Upper lobe of right lung (tissue), 1 donor: ENCODE measurements at places on chromosomes 1 and 21. TPM values are rescaled to one million over a fixed set of nuclear protein-coding genes. Genes with fewer than 3 reads are reported as not detected.

DNA sequence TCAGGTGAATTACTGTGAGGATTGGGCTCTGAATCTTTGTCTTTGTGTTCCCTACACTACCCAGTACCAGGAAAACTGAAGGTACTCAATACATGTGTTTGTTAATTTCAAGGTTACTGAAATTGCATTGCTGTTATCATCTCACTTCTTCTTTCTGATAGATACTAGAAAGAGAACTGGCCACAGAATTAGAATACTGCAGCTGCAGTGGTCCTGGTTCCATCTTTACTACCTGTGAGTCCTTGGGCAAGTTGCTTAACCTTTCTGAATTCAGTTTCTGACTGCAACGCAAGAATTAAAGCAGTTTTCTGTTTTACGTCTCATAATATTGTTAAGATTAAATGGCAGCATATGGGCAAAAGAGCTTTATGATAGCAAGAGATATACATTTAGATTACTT, 263.5 kb downstream of the LMO4 start:
- no peak overlapping the region for H3K27ac ChIP-seq
- no peak overlapping the region for H3K4me3 ChIP-seq
- no peak for DNase-seq

DNA sequence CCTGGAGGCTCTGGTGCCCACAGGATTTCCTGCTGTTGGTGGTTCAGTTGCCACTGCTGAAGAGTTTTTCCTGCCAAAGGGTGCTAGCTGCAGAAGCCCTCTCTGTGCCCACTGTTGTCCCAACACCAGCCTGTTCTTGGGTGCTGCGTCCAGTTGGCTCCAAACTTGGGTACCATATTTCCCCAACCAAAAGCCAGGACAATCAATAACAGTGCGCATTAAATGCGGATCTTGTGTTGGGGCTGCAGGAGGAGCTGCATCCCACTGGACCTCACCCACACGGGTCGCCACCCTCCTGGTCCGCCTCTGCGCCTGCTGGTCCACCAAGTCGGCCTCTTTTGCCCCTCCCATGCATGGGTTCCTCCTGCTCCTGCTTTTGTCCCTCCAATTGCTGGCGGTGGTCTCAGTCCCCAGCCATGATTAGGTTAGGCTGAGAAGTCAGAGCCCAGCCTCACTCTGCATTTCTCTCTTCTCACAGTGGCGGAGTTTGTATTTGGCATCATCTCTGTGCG, 9.8 kb downstream of the ABCG1 start:
- peaks cover 13% of the 10 kb centered on the region for H3K36me3 ChIP-seq
- H3K27me3 ChIP-seq, result no peaks in the 10 kb centered on the region
- no peak overlapping the region for H3K27ac ChIP-seq
- peak; percentile 61 for DNase-seq

- no peak for DNase-seq
- no peaks in the 10 kb centered on the region for H3K4me1 ChIP-seq
- no peaks in the 10 kb centered on the region for H3K36me3 ChIP-seq
- no peak overlapping the region for H3K4me3 ChIP-seq
Measured at GRCh38 chr1:224259986-224260385, 70.0 kb downstream of the NVL start.

Gene AK4
- 4.6 TPM for total RNA-seq

- no peaks in the 10 kb centered on the region for H3K36me3 ChIP-seq
- no peak overlapping the region for H3K27ac ChIP-seq
- H3K4me3 ChIP-seq, result no peak overlapping the region
- no peaks in the 10 kb centered on the region for H3K4me1 ChIP-seq
- DNase-seq, result no peak
- no peaks in the 10 kb centered on the region for H3K27me3 ChIP-seq
Measured at GRCh38 chr1:169196581-169196980, 90.1 kb downstream of the ATP1B1 start.

GRCh38 chr1:82978461-82979324, 1020.2 kb downstream of the TTLL7 start:
- no peaks in the 10 kb centered on the region for H3K36me3 ChIP-seq
- H3K4me1 ChIP-seq, result no peaks in the 10 kb centered on the region
- no peak overlapping the region for H3K27ac ChIP-seq
- DNase-seq, result no peak
- no peaks in the 10 kb centered on the region for H3K27me3 ChIP-seq
- H3K4me3 ChIP-seq, result no peak overlapping the region

- DNase-seq, result no peak
- H3K4me3 ChIP-seq, result no peak overlapping the region
- H3K4me1 ChIP-seq, result no peaks in the 10 kb centered on the region
- no peaks in the 10 kb centered on the region for H3K36me3 ChIP-seq
- no peak overlapping the region for H3K27ac ChIP-seq
- H3K27me3 ChIP-seq, result no peaks in the 10 kb centered on the region
Measured at GRCh38 chr1:185595835-185596667, 138.1 kb upstream of the HMCN1 start.

Gene CYP4A11
- not detected for total RNA-seq

- peaks cover 81% of the 10 kb centered on the region for H3K27me3 ChIP-seq
- H3K4me1 ChIP-seq, result peaks cover 26% of the 10 kb centered on the region
- no peaks in the 10 kb centered on the region for H3K36me3 ChIP-seq
- no peak for DNase-seq
Measured at GRCh38 chr1:156860628-156861423, at the start of gene NTRK1. TSS of gene NTRK1 (plus strand) at chr1:156860865. CDS start at chr1:156860935, 70 bp downstream.

GRCh38 chr1:187871177-187871845, 1042.6 kb downstream of the PLA2G4A start:
- H3K36me3 ChIP-seq, result no peaks in the 10 kb centered on the region
- no peak overlapping the region for H3K27ac ChIP-seq
- no peaks in the 10 kb centered on the region for H3K4me1 ChIP-seq

DNA sequence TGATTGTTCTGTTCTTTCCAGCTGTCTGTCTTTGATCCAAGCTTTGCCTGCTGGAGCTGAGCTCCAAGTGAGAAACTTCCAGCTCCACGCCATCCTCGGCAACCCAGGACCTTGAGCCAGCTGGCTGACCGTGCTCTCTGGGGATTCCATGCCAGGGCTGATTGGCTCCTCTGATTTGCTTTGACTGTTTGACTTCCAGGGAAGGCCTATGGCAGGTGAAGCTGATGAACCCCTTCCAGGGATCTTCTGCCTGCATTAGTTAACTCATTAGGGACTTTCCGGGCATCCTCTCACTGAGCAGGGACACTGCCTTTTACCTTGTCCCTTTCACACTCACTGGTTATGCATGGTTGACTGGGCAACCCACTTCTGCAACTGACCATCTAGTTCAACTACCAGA, 406.1 kb downstream of the RPS6KC1 start:
- no peaks in the 10 kb centered on the region for H3K36me3 ChIP-seq
- no peak overlapping the region for H3K4me3 ChIP-seq
- H3K27ac ChIP-seq, result no peak overlapping the region
- H3K4me1 ChIP-seq, result no peaks in the 10 kb centered on the region

GRCh38 chr1:86218859-86219258, 62.3 kb upstream of the COL24A1 start:
- H3K36me3 ChIP-seq, result no peaks in the 10 kb centered on the region
- H3K27ac ChIP-seq, result no peak overlapping the region
- no peaks in the 10 kb centered on the region for H3K27me3 ChIP-seq
- no peaks in the 10 kb centered on the region for H3K4me1 ChIP-seq
- DNase-seq, result no peak

Gene FUBP1
- total RNA-seq, result 88.8 TPM

Gene TCHH
- 0.20 TPM for total RNA-seq

Gene INSRR
- total RNA-seq, result not detected

DNA sequence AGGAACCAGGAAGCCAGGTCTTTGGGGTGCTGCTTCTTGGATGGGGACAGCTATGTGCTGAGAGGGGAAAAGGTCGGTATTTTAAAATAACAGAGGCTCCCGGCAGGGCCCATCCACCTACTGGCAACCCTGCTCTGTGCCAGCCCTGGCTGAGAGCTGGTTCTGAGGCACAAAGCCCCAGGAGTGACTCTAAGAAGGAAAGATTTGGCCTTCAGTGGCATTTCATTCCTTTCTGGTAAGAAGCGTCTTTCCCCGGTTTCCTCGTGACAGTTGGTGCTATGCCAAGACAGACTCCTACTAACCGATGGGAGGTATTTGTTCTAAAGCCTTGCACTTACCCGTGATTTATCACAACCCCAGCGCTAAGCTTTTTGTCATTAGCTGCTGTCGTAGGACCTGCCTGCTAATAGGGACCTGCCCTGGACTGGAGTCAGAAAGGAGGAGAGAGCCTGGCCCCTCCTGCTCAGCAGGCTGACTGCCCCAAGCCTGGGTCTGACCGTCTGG, 123.1 kb upstream of the ADAR start:
- peaks cover 9% of the 10 kb centered on the region for H3K4me1 ChIP-seq
- H3K36me3 ChIP-seq, result no peaks in the 10 kb centered on the region
- no peak overlapping the region for H3K4me3 ChIP-seq
- H3K27ac ChIP-seq, result peak overlapping the region; percentile 66
- H3K27me3 ChIP-seq, result no peaks in the 10 kb centered on the region

DNA sequence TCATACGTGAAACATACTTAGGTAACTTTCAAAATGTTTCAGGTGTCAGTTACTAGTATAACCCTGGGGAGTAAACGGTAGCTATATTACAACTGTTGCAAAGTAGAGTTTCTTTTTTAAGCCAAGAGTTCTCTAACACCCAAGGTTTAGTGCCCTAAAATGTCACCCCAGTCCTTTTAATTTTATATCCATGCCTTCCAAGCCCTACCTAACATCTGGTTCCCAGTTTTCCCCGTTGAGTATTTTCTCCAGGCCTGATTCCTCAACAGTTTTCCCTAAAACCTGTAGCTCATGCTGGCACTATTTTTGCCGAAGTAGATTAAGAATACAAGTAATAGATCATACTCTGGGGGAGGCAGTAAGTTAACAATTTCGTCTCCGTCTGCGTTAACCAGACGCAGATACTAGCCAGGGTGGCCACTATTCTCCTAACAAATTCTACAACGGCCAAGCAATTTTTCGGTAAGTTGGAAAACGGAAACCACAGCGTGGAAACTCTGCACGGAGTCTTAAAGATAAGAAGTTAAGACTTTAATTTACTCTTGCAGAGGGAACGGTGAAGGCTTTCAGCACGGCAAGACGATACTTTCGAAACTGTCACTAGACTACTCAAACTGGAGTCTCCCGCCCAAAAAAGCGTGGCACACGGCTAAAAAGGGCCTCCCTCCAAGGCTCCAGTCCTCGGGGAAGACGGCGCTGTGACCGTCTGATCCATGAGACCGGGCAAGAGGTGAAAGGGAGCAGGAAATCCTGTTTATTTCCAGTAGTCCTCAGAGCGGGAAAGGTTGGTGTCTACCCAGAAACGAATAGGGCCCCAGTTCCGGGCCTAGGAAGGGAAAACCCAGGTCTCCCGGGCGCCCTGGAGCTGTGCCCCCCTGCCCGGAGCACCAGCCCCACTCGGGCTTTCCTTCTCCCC, 945 bp downstream of the SRSF4 start:
- H3K36me3 ChIP-seq, result no peaks in the 10 kb centered on the region
- H3K27me3 ChIP-seq, result no peaks in the 10 kb centered on the region
- H3K27ac ChIP-seq, result peak overlapping the region; percentile 100
- H3K4me3 ChIP-seq, result peak overlapping the region; percentile 90

- DNase-seq, result no peak
- no peaks in the 10 kb centered on the region for H3K4me1 ChIP-seq
- no peaks in the 10 kb centered on the region for H3K36me3 ChIP-seq
- H3K4me3 ChIP-seq, result no peak overlapping the region
Measured at GRCh38 chr1:7256526-7256925, 471.3 kb downstream of the CAMTA1 start.

- H3K4me1 ChIP-seq, result no peaks in the 10 kb centered on the region
- H3K27ac ChIP-seq, result no peak overlapping the region
- H3K27me3 ChIP-seq, result no peaks in the 10 kb centered on the region
- no peak overlapping the region for H3K4me3 ChIP-seq
- no peaks in the 10 kb centered on the region for H3K36me3 ChIP-seq
- no peak for DNase-seq
Measured at GRCh38 chr1:72937905-72938304, 655.6 kb upstream of the NEGR1 start.

DNA sequence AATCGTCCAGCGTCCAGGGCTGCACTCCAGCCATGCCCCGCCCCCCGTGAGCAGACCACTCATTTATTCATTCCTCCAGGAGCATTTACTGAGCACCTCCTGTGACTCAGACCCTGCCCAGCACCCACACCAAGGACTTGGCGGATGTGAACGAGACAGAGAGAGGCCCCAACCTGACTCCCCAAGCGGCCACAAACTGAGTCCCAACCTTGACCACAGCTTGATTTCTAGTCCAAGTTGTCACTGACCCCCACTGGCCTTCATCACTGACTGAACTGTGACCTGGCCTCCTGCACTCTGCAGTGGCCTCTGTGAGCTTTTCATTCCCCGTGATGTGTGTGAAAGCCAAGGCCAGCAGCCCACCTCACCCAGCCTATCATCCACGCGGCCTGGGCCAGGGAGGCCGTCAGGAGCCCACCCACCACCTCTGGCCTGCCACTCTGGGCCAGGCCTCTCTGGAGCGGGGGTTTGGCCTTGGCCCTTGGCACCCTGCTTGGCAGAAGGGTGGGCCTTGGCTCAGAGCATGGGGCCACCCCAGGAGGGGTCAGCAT, 19.3 kb upstream of the RUNX3 start:
- no peak overlapping the region for H3K4me3 ChIP-seq
- no peaks in the 10 kb centered on the region for H3K36me3 ChIP-seq
- H3K27me3 ChIP-seq, result no peaks in the 10 kb centered on the region
- no peak for DNase-seq
- H3K27ac ChIP-seq, result no peak overlapping the region

DNA sequence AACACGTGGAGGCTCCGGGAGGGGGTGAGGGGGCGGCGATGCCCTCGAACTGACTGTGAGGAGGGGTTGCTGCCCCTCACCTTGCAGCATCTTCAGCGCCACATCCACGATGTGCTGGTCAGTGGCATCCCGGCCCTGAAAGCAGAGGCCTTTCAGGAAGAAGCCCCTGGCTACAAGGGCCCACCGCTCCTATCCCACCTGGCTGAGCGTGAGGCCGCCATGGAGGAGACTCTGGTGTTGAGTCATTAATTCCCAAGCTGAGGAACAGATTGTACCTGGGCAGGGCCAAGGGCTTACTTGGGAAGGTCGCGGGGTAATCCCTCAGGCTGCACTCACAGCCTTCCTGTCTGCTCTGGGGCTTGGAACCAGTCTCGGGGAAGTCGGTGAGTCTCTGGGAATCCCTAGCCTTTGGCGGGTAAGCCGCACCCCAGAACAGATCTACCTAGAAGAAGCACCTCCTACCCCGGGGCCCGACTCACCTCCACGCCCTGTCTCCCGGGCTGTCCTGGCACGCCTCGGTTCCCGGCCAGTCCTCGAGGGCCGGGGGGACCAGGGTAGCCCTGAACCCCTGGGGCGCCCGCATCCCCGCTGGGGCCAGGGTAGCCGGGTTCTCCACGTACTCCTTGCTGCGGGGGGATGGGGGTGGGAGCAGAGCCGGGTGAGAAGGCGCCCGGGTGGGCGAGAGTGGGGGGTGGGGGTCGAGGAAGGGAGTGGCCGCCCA, 13.9 kb downstream of the COL9A2 start:
- no peaks in the 10 kb centered on the region for H3K4me1 ChIP-seq
- H3K27me3 ChIP-seq, result no peaks in the 10 kb centered on the region
- H3K36me3 ChIP-seq, result no peaks in the 10 kb centered on the region
- DNase-seq, result no peak
- no peak overlapping the region for H3K27ac ChIP-seq
- no peak overlapping the region for H3K4me3 ChIP-seq
